ENCODE measurements at places on chromosomes 7 and 10. TPM values are rescaled to one million over a fixed set of nuclear protein-coding genes. Genes with fewer than 3 reads are reported as not detected.

SUGCT gene
- 2.0 TPM for total RNA-seq

DNA sequence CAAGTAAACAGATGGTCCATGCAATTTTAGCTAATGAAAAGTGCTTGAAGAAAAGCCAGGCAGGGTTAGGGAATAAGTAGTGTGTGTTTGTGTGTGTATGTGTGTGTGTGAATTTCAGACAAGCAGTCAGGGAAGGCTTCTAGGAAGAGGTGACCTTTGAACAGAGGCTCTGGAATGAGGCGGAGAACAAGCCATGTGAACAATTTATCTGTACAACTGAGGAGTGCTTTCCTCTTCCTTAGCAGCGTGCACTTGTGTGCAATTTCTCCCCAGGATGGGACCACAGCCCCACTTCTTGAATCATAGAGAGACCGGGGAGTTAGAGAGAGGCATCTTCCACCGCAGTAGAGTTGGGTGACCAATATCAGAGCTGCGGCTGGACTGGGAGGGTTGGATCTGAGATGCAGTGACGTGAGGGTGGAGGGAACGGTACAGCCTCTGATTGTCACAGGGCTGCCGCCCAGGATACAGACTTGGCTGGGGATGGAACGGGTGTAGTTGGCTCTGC lies 69.2 kb upstream of the FAM171A1 start:
- H3K27ac ChIP-seq, result no peak overlapping the region
- no peaks in the 10 kb centered on the region for H3K36me3 ChIP-seq
- H3K4me1 ChIP-seq, result peaks cover 2% of the 10 kb centered on the region
- no peak for DNase-seq
- H3K4me3 ChIP-seq, result no peak overlapping the region
- H3K27me3 ChIP-seq, result peaks cover 23% of the 10 kb centered on the region

- H3K4me3 ChIP-seq, result no peak overlapping the region
- peaks cover 16% of the 10 kb centered on the region for H3K27me3 ChIP-seq
- H3K4me1 ChIP-seq, result no peaks in the 10 kb centered on the region
Observed at GRCh38 chr10:14468726-14469125, 138.0 kb upstream of the FRMD4A start.

DNA sequence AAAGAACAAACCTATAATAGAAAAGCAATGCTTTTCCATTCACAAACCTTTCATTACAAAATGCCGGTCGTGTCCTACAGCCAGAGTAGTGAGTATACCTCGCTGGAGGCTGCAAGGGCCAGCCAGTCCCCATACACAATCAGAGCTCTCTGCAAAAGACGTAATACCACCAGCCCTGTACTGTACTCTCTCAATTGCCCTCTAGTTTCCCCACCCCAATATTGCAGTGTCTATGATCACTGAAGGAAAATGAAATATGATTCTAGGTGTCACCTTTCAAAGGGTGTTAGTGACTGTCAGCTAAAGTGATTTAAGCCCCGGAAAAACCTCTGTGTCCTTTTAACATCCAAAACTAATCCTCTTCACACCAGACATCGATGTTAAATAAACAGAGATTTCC lies 24.8 kb downstream of the PLXNA4 start:
- H3K36me3 ChIP-seq, result peaks cover 2% of the 10 kb centered on the region
- no peaks in the 10 kb centered on the region for H3K27me3 ChIP-seq
- H3K4me3 ChIP-seq, result no peak overlapping the region

PIK3CG gene
- 27.0 TPM for total RNA-seq

CDK6 gene
- 138 TPM for total RNA-seq

- H3K36me3 ChIP-seq, result peaks cover 2% of the 10 kb centered on the region
- DNase-seq, result peak; percentile 54
- H3K4me3 ChIP-seq, result no peak overlapping the region
- H3K27ac ChIP-seq, result no peak overlapping the region
- H3K27me3 ChIP-seq, result no peaks in the 10 kb centered on the region
Observed at GRCh38 chr7:98294798-98295382, 13.4 kb downstream of the BRI3 start.
